ENCODE measurements at places on chromosomes 1 and 21.

GRCh38 chr1:207647671-207648333 is 2.9 kb downstream of the CR1L start:
- no peak for DNase-seq

- DNase-seq = no peak
Measured at GRCh38 chr1:158028969-158029368, 35.5 kb downstream of the KIRREL1 start.

GRCh38 chr1:150564051-150564991 is 15.1 kb downstream of the MCL1 start:
- peak; percentile 29 for DNase-seq

GRCh38 chr21:37207441-37208009 is 59.6 kb downstream of the VPS26C start:
- DNase-seq = peak; percentile 30

DNA sequence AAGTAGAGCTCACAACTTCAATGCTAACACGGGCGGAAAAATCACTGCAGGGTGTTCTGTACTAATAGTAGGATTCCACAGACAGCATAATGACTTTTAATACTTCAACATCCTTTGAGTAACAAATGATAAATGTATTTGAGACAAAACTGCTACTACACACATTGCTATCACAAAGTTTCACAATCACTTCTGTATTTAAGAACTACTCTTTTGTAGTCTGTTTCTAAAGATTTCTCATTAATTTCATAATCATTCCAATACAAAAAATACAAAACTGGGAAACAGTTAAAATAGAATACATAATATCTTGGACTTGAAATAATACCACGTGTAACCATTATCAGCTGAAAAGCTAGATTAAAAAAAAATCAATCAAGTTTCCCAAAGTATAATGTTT is 2.7 kb downstream of the HMGN1 start:
- DNase-seq = peak; percentile 13

DNA sequence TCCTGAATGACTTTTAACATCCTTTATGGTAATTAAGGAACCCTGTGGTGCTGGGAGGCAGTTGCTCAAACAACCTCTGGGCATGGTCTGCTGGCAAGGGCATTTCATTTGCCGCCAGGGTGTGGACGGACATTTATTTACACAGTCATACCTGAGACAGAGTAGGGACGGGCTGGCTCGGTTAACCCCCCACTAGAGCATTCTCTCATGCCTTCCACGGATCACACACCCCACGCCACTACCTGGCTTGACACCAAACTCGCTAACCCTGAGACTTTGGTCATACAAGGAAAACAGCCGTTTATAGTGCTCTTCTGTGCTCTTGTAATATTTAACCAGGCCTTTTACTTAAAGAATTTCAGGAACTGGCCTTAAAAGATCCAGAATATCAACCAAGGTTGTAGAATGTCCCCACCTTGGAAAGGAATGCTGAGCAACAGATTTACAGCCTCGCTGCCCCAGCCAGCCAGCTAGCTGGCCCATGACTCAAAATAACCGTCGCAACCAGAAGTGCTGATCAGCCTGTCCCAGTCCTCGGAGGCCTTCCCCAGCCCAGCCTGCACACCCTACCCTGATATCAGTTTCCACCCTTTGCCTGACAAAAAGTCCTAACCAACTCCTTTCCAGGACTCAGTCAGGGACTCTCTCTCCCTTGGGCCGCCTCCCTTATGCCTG is 6.5 kb upstream of the PDXK start:
- DNase-seq = no peak

DNA sequence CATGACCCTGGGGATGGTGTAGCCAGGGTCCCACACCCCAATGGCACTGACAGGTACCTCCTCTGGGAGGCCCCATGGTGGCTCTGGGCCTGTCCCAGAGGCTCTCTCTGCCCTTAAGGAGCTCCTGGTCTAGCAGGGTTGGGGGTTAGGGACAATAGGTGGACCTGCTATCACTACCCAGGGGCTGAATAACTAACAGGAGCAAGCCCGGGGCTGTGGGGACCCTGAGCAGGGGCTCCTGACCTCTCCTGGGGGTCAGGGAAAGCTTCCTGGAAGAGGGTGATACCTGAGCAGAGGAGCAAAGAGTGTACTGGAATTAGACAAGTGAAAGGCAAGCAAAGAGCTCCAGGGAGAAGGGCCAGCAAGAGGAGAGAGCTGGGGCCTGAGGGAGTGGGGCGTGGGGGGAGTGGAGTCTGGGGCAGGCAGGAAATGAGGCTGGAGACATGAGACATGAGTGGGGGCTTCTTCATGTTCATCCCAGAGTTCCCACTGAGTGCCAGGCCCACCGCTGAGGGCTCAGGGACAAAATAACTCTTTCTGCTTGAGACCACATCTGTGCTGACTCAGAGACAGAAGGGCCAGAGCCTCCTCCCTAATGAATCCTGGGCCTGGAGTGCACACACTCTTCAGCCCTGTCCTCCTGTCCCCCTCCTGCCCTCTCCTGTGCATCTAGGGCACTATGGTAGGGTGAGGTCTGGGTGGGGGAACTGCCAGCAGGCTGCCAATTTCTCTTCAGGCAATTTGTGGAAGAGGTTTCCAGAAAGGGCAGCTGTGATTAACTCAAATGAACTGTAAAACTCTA is 517.6 kb downstream of the PTPRU start:
- no peak for DNase-seq

GRCh38 chr1:154747740-154748404 is 122.2 kb downstream of the KCNN3 start:
- DNase-seq = peak; percentile 36

GRCh38 chr1:77143529-77144121 is 75.6 kb downstream of the PIGK start:
- DNase-seq = peak; percentile 25

- DNase-seq = no peak
Measured at GRCh38 chr21:29349702-29350101, 51.0 kb downstream of the BACH1 start.

- DNase-seq = no peak
Measured at GRCh38 chr21:43302062-43302700, 124.8 kb downstream of the SIK1 start.

All from suppressor macrophage treated with lipopolysaccharide for 4 hours (primary cell).